Astrocyte (in vitro differentiated cells and primary cell): ENCODE measurements at places on chromosomes 1 and 21.
A peak's percentile ranks its signal among the peaks of the same experiment; 100 is the strongest.

- DNase-seq = no peak
Measured at GRCh38 chr1:46936788-46937187, 4.5 kb downstream of the CYP4A11 start.

- no peak for DNase-seq
Measured at GRCh38 chr1:156797212-156797871, 19.3 kb downstream of the SH2D2A start.

DNA sequence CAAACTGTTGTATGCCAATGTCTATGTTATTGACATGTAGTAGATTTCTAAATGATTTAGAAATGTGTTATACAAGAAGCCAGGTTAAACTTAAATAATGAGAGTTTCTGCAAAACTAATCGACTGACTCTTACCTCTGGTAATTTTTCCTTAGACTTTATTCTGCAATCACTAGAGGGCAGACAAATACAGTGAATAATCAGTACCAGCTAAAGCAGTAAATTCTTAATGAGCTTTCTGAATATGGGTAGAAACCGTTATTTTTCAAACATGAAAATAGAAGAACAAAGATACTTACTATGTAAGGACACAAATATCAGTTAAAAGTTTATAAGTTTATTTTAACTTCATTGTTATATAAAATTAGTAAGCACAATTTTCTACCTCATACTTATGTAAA, 97.9 kb upstream of the RGS1 start:
- DNase-seq = peak; percentile 40

DNA sequence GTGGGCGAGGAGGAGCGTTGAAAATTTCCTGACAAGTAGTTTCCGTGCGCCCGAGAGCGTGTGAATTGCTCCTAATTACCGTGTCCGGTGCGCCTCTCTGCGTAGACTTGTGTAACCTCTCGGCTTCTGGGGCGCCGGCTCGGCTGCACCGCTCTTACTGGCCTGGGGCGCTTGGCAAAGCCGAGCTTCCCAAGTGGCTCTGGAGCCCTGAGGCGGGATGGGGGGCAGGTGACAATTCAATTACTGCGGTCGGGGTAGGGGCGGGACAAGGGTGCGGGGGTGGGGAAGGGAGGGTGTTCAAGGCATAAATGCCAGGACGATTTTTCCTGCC, 392 bp upstream of the DMRTA2 start:
- no peak for DNase-seq

DNA sequence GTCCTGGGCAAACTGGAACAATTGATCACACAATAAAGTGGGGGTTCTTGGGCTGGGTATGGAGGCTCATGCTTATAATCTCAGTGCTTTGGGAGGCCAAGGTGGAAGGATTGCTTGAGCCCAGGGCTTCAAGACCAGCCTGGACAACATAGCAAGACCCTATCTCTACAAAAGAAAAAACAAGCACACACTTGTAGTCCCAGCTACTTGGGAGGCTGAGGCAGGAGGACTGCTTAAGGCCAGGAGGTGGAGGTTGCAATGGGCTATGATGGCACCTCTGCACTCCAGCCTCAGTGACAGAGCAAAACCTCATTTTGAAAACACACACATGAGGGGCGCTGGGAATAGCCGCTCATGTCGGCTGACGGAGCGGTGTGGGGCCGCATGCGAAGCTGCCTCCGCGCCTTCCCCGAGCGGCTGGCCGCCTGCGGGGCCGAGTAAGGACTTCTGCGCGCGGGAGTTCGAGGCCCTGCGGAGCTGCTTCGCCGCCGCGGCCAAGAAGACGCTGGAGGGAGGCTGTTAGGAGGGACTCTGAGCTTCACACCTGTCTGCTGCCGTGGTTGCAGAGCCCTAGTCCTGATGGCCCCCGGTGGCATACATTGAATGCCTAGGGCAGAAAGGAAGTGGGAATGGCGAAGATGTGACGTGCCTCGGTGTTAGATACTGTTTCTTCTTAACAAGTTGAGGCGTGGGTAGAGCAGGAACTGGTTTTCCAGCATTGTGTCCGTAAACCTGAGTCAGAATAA, 59.5 kb downstream of the ACBD3 start:
- DNase-seq = no peak

- DNase-seq = no peak
Measured at GRCh38 chr1:6117064-6117463, 63.1 kb downstream of the CHD5 start.

DNA sequence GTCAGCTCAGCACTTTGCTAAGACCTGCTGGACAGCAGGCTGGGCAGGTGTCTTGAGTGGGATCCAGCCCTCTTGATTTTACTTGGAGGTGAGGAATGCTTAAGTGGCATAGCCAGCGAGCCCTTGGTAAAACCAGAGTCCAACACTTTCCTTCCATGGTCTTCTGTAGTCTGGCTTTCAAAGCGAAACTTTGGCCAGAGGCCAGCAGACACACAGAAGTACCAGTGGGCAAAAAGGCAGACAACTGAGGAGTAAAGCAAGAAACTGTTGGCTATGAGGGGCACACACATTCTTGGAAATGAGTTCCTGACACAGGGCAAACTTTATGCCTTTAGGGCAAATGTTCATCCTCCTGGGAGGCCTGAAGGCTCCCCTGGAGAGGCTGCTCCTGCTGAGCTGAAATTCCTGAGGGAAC, 281.0 kb upstream of the POU3F1 start:
- no peak for DNase-seq

DNA sequence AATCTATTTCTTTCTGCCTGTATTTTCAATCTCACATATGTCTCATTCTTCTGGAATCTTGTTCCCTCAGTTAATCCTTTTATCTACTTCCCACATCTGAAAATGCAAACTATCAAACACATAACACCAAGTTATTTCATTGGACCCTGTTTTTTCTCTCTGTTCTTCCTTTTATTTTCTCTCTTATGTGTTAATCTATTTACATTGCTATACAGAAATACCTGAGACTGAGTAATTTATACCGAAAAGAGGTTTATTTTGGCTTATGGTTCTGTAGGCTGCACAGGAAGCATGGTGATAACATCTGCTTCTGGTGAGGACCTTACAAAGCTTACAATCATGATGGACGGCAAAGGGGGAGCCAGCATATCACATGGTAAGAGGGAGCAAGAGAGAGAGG, 247.6 kb downstream of the TGFB2 start:
- peak; percentile 83 for DNase-seq

- peak; percentile 16 for DNase-seq
Measured at GRCh38 chr1:179493323-179493722, 82.4 kb downstream of the NPHS2 start.

- DNase-seq = no peak
Measured at GRCh38 chr21:8998946-8999681, 1522.3 kb upstream of the TPTE start.

DNA sequence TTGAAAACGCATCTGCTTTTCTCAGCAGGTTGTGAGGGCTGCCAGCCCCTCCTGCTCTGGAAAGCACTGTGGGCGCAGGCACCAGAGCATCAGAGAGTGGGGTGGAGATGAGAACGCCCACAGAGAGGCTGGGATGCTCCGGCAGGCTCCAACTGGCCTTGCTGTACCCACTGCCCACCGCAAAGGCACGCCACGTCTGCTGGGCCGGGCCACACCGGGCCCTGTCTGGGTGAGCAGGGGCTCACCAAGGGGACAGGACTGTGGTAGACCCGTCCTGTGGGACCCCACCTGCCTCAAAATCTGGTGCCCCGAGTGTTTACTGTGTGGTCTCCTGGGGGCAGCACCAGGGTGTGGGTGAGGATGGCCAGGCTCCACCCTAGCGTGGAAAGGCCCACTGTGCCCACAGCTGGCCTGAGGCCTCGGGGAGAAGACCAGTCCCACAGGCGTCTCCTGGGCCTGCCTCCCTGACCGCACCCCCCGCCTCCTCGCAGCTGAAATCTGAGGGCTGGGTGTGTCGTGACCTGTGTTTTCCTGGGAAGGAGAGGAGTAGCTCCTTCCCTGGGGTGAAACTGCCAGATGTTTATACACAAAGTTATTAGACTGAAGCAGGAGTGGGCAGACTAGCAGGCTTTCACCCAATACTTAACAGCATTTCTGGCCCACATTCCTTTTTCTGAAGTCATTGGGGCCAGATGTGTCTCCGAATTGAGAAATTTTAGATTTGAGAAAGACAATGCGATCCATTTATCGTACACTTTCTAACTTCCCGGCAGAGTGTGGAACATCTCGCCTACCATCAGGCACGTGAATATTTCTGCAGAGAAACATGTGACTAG, 53.8 kb downstream of the STUM start:
- peak; percentile 30 for DNase-seq

DNA sequence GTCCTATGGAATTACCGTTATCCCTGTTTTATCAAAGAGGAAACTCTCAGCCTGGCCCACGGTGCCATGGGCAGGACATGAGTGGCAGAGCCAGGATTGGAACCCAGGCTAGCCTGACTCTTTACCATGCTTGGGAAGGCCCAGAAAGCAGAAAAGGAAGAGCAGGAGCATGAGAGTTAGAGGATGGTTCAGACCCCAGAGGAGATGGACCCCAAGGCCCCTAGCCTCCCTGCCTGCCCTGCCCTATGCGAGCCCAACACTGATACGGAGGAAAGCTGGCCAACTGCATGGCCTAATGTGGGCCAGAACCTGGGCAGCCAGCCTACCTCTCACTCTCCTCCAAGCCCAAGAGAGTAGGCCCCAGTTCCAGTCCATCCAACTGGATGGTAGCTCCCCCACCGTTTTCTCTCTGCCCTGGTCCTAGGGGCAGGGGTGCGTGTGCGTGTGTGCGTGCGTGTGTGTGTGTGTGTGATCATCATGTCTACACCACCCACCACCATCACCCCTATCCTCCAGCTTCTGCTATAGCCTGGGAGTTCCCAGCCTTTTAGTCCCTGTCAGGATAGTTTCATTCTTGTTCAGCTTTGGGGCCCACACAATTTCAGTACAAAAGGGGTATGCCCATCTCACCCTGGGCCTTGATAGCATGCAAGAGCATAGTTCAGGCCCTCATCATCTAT, 15.4 kb upstream of the MEX3A start:
- DNase-seq = no peak

GRCh38 chr1:205504311-205505075, at the start of gene CDK18:
Gene CDK18 (plus strand): TSS chr1:205504669. CDS start chr1:205523168, 18,499 bp downstream.
- no peak for DNase-seq

- no peak for DNase-seq
Measured at GRCh38 chr1:157831968-157832626, 9.5 kb downstream of the CD5L start.

- DNase-seq = peak; percentile 75
Measured at GRCh38 chr21:33971492-33972013, 55.9 kb upstream of the ATP5PO start.

- peak; percentile 19 for DNase-seq
Measured at GRCh38 chr21:42411891-42412635, 8.4 kb downstream of the UBASH3A start.

DNA sequence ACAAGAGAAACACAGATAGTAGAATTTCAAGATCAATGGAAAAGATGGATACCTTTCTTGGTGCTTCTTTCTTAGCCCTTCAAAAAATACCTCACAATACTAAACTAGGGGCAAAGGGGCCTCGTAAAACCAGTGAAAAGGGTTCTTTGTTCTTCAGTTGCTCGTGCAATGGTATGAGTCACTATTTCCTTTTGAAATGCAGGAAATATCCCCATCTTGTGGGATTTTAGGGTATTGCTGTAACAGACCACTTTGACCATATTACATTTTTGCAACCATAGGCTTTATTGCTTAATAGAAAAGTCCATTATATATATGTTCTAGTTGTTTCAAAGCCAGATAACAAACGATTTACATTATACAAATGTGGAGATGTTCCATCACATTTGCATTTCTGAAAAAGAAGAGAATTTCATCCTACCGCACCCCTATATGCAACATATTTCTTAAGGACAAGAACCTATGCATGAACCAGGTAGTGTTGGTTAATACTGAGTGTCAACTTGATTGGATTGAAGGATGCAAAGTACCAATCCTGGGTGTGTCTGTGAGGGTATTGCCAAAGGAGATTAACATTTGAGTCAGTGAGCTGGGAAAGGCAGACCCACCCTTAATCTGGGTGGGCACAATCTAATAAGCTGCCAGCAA, 88.6 kb upstream of the PKN2 start:
- DNase-seq = peak; percentile 20

DNA sequence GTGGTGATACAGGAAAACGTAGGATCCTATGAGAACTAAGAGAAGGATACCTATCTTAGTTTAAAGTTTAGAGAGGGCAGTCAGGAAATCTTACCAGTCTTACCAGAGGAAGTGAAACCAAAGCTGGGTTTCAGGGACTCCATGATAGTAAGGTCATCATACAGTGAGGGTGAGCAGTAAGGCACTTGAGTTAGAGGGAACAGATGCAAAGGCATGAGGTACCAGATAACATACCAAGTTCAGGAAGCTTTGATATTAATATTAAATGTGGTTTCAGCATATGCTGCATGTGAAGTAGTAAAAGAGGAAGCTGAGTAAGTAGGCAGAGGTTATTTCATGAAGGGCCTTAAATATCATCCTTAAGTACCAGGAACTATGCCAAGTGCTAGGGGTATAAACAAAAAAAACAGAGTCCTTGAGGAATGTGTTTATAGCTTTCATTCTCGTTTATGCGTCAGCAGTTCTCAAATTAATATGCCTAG, 16.9 kb downstream of the ATG4C start:
- peak; percentile 4 for DNase-seq

DNA sequence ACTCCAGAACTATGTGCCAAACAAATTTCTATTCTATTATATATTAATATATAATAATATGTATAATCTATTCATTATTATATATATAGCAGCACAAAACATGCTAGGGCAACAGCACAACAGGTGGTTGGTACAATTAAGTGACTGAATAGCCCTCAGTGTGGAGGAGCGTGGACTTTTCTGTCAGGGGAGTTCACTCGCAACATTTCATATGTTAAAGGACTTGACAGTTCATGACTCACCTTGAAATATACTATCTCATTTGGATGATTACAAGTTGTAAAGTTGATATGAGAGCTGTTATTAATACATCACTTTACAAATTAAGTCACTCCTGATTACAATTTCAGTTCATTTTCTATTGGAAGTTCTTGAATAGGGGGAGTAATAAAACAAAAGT, 178.4 kb downstream of the LHX8 start:
- no peak for DNase-seq

GRCh38 chr1:234326497-234327366, 46.5 kb upstream of the COA6 start:
- no peak for DNase-seq

- DNase-seq = no peak
Measured at GRCh38 chr1:37449936-37450335, 24.4 kb upstream of the ZC3H12A start.

DNA sequence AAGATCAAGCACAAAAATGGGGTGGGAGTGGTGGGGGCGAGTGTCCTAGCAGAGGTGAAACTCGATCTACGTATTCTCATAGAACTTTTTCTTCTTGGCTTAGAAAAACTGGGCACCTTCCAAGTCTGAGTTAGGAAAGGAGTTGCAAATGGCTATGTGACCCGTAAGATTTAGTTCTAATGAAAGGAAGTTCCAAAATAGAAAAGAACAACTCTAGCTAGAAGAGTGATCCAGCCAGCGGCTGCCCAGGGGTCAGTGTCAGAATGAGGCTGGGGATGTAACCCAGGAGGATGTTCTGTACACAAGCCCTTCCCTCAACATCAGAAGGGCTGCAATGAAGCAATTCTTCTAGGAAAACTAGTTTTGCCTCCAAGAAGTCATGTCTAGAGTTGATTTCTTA, 5.2 kb downstream of the MTARC1 start:
- DNase-seq = no peak

GRCh38 chr1:234943836-234944402, 184.7 kb downstream of the TOMM20 start:
- DNase-seq = no peak
